ENCODE measurements at places on chromosomes 13 and 19. TPM values are rescaled to one million over a fixed set of nuclear protein-coding genes. Genes with fewer than 3 reads are reported as not detected.

- DNase-seq = no peak
Measured at GRCh38 chr13:39816936-39817335, 161.5 kb downstream of the COG6 start.

Gene HPN
- total RNA-seq = 7.2 TPM

GRCh38 chr13:83350569-83350968 is 531.7 kb downstream of the SLITRK1 start:
- no peak for DNase-seq

- no peak for DNase-seq
Measured at GRCh38 chr19:29724102-29724641, 9.1 kb upstream of the C19orf12 start.

Gene ZSCAN18
- total RNA-seq = 54.0 TPM

DNA sequence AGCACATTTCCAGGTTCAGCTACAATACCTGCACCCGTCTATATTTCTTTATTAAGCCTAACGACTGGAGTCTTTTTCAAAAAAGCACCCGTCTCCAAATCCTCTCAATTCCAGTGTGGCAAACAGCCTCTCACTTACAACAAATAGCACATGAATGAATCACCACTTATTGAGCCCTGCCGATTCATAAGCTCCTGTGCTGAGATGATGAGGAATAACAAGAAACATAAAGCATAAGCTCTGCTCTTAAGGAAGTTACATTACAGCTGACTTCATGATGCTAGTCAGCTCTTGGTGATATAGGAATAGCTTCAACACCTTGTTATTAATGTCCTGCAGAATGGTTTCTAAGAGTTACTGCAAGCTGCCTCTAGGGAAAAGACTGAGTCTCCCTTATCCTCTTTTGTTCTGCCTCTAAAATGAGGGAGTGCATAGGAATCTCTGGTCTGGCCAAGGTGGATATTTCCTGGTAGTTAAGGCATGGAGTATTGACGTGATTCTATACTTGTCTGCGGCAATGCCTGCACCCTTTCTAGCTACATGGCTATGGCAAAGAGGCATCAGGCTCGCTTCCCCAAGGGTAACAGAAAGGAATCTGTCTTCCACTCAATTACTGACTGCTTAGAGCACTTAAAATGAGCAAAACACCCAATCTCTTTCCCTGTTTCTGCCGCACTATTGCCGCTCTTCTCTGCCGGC is 195.7 kb downstream of the KLF12 start:
- DNase-seq = no peak
